Activated CD4-positive, alpha-beta T cell treated with anti-CD3 and anti-CD28 coated beads for 24 hours (primary cell): ENCODE measurements at places on chromosomes 16 and 17.

DNA sequence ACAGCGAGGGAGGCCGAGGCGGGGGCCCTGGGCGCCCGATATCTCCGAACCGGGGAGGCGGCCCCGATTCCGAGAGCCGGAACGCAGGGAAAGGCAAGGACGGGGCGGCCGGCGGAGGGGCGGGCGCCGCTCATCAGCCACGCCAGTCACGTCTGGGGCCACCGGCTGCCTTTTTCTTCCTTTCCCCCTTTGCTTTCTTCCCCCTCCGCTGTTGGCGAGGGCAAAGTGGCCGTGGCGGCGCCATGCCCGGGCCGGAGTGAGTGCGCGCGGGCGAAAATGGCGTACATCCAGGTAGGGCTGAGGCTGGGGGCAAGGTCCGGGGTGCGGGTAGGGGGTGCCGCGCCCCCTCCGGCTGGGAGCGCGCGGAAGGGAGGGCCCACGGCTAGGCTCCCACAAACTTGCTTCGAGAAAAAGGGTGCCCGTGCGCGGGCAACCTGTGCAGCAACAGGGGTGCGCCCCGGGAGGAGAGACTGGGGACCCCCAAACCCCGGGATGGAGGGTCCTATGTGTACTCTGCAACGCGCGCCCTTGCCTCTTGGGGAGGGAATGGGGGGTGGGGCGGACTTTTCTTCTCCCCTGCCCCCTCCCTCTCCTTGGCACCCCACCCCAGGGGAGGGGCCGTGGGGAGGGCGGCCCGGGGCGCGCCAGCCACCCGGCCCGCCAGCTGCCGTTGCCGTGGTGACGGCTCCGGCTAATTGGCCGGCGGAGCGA lies 486 bp downstream of the SYT17 start:
- DNase-seq = no peak

- DNase-seq = no peak
These were observed 5.9 kb downstream of the HAS3 start for GRCh38 chr16:69111216-69111875.

DNA sequence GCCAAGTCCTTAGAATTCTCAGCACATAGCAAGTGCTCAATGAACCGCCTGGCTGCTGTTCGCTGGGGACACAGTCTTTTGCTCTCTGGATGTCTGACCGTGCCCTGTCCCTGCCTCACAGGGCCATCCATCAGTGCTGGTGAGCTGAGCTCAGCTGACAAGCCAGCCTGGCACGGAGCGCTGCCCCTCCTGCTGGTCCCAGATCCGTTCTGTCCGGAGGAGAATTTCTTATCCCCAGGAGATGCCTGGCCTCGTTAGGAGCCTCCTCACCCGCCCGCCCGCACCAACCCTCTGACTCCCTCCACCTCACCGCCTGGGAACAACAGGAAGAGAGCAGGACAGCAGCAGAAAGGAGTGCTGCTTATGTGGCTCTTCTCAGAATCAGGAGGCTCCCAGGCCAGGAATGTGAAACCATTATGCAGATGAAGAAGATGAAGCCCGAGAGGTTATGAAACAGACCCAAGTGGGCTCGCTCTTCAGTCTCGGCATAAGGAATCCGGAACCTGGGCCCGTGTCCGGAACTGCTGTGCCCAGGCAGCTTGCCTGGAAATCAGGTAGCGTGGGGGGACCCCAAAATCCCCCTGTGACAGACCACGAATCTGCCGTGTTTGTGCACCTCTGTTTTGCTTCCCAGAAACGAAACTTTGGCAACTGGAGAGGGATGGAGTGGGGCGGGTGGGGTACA lies 28.8 kb upstream of the RMI2 start:
- no peak for DNase-seq

GRCh38 chr17:29629839-29630238 lies 7.1 kb upstream of the CORO6 start:
- DNase-seq = no peak

DNA sequence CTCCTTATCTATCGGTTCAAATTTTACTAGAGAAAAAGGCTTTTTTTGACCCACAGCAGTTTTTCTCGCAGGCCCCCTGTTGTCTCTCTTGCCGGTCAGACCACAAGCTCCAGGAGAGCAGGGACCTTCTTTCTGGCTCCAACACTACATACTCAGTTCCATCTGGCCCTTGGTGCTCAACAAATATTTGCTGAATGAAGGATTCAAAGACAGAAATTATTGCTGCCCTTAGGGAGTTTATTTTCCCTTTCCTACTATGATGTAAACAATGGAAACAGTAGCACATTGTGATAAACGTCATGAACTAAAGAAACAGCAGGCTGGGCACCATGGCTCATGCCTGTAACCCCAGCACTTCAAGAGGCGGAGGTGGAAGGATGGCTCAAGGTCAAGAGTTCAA lies 59.0 kb upstream of the ATP2A3 start:
- DNase-seq = no peak

DNA sequence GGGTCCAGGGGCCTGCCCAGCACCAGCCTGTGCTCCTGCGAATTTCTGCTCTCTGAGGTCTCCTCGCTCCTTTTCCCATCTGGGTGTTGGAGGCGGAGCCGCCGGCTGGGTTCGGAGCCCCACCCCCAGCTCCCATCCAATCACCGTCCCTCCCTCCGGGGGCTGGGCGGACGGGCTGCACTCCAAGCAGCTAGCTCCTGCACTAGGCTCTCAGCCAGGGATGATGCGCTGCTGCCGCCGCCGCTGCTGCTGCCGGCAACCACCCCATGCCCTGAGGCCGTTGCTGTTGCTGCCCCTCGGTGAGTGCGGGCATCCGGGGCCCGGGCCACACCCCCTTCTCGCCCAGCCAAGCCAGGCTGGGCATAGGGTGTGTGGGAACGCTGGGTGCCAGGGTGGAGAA lies at the start of gene NRN1L:
Gene NRN1L (plus strand): TSS at position 202 of the 400 bp plus-strand sequence. CDS start 19 bp downstream, at position 221.
- DNase-seq = no peak

DNA sequence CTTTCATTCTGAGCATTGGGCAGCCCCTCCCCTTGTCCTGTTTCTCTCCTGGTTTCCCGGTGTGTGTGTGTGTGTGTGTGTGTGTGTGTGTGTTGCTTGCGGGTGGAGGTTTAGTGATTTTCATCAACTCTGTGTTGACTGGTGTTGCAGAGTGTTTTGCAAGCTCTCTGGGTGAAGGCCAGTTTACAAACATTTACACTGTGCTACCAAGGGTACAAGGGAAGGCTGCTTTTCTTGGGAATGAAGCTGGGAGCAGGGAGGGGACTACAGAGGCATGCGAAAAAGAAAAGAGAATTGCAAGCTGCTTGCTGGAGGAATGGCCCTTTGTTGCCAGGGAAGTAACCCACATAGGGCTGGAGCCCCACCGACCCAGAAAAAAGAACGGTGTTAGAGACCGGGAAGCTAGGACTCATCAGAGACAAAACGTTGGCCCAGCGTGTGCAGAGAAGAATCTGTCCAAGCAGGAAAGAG lies 29.6 kb downstream of the HS3ST3B1 start:
- no peak for DNase-seq

DNA sequence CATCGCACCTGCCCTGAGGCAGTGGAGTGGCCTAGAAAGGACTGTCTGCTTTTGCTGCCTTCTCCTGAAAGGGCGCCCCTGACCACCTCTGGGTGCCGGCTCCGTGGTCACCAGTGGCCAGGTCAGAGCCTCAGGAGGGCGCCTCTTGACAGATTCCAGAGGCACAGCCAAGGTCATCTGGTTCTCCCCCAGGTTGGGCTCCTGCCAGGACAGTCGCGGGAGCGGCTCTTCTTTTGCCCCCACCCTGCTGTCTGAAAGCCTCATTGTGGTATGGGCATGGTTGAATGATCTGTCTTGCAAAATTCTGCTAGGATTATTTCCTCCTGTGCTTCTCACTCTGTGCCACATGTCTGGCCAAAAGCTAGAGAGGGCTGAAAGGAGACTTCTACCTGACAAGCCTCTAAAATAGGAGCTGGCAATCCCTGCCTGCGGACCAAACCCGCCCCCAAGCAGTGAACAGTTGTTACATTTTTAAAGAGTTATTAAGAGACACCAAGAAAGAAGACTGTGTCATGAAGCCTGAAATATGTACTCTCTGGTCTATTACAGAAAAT lies 82.8 kb downstream of the SNX29 start:
- DNase-seq = no peak

DNA sequence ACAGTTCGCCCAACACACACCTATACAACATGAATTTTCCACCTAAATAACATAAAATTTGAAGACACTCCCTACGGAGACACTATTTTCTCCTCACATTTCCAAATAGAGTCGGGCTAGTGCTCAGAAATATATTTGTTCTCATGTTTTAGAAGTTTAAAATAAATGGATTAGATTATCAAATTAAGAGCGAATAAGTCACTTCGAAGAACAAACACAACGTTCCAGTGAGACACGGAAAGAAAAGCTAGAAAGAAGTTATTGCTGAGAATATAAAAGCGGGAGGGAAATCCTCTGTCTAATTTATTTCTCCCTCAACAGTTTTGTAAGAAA lies 2.0 kb upstream of the HS3ST3B1 start:
- no peak for DNase-seq

DNA sequence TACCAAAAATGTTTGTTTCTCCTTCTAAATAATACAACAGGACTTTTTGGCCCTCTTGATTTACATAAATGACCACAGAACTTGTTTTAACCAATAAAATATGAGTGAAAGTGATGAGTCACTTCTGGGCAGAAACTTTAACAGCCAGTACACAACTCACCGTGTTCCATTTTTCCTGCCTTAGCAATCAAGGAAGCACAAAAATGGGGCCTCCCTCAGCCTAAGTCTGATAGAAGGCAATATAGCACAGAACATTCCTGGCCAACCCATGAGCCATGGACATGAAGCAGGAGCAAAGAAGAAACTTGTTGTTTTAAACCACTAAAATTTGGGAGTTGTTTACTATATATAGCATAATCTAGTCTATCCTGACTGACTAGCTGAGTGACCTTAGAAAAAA lies 61.1 kb upstream of the MTMR4 start:
- no peak for DNase-seq

- no peak for DNase-seq
These were observed 30.9 kb downstream of the PGS1 start for GRCh38 chr17:78409191-78409928.

DNA sequence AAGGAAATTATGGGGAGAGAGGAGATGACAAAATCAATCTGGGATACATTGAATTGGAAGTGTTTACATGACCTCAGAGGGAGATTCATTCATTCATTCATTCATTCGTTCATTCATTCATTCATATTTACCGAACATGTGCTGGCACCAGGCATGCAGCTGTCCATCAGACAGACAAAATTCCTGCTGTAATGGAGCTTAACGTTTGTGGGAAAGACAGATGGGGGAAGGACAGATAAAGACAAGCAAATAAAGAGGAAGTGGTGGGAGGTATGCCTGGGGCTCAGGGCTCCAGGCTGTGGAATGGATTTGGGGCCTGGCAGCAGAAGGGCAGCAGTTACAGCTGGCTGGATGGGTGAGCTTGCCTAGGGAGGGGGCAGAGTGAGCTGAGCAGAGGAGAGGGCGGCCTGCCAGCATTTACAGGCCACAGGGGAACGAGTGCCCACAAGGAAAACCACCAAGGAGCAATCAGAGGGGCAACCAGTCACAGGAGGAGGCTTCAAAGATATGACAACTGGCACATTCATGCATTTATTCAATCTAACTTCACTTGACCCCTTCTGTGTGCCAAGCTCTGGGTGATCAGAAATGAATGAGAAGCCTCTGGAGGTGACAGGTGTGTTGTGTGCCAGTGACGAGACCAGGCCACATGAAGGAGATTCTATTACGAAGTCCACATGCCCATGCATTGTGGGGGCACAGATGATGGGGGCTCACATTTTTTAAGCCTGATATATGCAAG lies 48.5 kb downstream of the ARHGAP27 start:
- no peak for DNase-seq

DNA sequence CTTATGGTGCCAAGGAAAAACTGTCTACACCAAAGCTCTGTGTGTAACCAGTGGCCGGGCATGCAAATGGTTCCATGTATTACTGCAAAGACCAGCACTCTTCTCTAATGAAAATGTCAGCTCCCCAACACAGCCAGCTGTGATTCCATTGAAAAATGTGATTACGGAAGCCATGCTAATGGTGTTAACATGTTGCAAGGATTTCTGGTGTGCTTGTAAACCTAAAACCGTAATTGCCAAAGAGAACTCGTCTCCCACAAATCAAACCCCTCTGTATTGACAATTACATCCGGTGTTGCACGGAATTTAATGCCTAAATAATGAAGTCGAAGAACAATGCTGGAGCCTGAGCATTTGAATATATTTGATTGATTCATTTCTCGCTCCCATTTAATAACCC lies 351.7 kb downstream of the NPIPA8 start:
- DNase-seq = no peak

DNA sequence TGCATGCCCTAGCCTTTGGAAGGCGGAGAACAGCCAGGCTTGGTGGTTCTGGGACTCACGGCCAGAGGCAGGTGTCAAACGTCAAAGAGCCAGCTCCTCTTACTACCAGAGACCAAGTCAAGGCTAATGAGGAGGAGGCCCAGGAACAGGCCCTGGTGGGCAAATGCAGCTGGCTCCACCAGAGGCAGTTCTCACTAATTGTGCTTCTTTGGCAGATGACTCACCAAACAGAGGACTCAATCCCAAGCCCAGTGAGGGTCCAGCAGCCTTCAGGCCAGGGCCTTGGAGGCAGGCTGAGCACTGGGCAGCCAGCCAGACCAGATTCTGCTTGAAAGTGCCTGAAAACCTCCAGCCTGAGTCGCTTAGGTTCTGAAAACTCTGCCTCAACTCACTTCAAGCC lies 336.5 kb upstream of the CDH5 start:
- DNase-seq = no peak

DNA sequence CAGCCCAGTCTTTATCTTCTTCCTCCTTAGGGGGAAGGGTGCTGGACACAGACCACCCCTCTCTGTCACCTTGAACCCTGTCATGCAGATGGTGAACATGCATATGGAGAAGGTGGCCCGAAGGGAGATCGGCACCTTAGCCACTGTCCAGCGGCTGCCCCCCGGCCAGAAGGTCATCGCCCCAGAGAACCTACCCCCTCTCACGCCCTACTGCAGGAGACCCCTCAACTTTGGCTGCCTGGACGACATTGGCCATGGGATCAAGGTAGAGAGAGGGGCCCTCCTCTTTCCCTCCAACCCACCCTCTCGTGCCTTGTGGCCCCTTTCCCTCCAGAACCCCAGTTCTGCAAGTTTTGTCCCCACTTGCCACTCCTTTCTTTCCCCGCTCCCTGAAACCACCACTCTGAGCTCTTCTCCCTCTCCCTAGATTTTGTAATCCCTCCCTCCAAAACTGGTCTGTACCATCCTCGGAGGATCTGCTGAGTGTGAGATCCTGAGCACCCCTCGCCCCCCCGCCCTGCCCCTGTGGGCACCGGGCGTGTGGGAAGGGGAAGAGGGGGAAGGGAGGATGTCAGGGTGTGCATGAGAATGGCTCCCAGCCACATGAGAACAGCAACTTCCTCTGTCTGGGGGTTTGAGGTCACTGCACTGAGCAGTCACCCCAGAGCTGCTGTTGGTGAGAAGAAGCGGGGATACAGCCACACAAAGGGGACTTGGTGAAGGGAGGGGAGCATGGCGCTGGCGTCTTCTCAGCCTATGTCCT lies 7.3 kb downstream of the ABI3 start:
- DNase-seq = no peak

- DNase-seq = no peak
These were observed 91.1 kb downstream of the NLK start for GRCh38 chr17:28133562-28133970.

- DNase-seq = peak; percentile 56
These were observed 8.3 kb downstream of the MRPL28 start for GRCh38 chr16:361872-362701.
